CD4-positive, alpha-beta T cell treated with Interleukin-2 at 100 ng/mL for 4 hours (primary cell): ENCODE measurements at places on chromosomes 1 and 21.
A peak's percentile ranks its signal among the peaks of the same experiment; 100 is the strongest.

DNA sequence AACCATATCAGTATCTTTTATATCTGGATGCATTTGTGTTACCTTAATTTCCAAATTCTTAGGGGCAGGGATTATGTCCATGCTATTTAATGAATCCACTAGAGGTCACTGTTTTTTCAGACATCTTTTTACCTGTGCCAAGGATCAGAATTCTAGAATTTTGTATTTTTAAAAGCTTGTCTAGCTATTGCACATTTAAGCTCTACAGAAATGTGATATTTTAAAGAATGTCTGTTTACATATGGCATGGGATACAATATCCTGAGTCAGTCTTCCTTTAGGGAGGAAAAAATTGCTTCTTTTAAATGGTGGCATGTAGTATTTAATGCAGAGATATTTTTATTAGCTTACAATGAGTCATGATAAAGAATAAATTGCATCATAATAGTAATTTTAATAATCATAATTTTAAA is 11.3 kb downstream of the RPAP2 start:
- peak; percentile 56 for DNase-seq

GRCh38 chr1:185014941-185015340 is 30.4 kb upstream of the RNF2 start:
- no peak for DNase-seq

- DNase-seq, result no peak
Measured at GRCh38 chr21:14916676-14917141, 148.1 kb downstream of the NRIP1 start.

DNA sequence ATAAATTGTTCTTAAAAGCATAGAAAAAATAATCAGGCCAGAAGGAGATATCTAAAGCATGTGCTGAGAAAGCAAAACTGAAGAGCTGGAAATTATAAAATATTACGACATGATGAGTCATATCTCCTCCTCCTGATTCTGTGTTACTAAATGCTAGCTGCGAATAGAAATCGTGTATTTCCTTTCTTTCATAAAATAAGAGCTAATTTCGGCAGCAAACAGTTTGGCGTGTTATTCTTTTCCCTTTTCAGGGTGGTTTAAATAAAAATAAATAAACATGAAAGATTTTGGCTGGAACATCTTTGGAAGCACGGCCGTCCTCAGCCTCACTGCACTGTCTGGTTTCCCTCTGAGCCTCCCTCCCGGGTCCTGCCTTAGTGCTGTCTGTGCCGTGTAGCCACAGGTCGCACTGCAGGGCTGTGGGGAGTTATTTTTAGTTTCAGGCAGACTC is 56.0 kb downstream of the ADARB1 start:
- DNase-seq, result no peak

DNA sequence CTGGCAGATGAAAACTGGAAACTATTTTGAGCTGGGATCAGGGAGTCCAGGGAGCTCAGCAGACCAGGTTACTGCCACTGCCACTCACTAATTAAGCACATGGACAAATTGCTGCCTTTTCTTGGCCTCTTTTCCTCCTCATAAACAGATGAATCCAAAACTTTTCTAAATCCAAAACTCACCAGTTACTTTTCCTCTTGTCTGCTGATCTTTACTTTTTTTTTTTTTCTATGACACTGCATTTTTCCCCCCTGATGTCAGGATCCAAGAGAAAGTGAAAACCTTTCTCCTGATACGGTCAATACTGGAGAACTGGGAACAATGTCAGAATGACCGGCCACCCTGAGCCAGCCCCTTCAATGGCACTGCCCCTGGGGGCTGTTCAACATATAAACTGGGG is 405.8 kb downstream of the DUSP10 start:
- no peak for DNase-seq

DNA sequence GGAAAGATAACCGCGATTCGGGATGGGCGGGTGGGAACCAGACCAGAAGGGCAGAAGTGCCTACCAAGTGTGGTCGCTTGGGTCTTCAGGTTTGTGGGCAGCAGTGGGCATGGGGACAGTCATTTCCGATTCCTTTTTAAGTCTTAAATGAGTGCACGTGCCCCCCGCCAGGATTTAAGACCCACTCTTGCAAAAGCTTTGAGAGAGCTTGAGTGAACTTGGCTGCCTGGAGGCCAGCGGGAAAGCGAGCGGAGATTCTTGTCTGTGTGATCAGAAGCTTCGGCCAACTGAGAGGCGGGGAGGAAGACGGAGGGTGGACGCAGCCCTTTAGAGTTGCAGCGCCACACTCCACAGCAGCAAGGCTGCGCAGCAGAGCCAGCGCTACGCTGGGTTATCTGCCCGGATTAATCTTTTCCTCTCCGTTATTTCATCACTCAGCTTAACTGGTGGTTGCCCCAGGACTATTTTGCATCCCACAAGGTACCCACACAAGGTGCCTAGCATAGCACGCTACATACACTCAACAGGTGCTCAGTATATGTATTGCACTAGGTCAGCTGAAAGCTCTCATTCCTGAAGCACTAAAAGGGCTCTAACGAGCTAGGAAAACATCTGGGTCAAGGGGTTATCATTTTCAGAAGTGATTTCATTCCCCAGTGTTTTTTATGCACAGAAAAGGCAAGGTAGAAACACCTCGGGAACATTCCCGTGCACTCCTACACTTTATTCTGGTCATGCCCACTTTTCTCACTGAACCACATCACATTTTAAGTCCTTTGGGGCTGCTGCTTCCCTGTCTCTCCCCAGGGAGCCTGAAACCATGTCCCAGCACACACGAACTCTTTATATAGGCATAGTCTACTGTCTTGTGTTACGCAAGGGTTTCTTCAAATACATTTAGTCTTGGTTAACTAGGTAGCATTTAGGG is 1.5 kb upstream of the BATF3 start:
- no peak for DNase-seq

GRCh38 chr1:23434260-23434775 is 9.8 kb upstream of the TCEA3 start:
- DNase-seq, result no peak

DNA sequence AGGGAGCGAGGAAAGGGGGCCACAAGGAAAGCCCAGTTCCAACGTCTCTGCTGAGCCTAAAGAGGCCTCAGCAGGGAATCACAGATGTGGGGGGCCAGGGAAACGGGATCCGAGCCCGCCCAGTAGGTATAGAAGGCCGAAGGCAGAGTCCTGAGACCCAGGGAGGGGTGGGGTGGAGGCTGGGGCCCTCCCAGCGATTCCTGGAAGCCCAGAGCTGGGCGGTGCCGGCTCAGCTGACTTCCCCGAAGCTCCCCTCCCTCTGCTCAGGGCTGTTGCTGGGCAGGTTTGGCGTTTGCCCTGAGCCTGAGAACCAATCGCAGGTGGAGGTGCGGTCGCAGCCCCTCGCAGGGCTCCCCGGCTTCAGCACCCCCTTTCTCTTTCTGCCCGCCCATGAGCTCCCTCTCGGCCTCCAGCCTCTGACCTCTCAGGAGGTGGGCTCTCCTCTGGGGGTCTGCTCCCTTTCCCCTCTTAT is 12.8 kb downstream of the ADAMTSL4 start:
- DNase-seq, result peak; percentile 92

DNA sequence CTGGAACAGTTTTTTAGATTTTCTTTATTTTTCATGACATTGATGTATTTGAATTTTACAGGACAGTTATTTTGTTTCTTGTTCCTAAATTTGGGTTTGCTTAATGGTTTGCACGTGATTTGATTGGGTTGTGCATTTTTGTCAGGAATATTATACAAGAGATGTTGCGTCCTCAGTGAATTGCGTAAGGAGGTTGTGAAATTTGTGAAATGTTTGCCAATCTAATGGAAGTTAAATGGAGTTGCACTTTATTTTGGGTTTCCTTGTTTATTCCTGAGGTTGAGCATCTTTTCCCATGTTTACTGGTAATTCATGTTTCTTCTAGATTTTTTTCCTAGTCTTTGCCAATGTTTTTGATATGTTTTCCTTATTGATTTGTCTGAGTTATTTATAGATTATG is 19.9 kb downstream of the ZNF648 start:
- no peak for DNase-seq

- no peak for DNase-seq
Measured at GRCh38 chr1:217049721-217050120, 326.5 kb upstream of the ESRRG start.

GRCh38 chr1:27403065-27403726 is 10.8 kb downstream of the GPR3 start:
- DNase-seq, result peak; percentile 31

- DNase-seq, result peak; percentile 60
Measured at GRCh38 chr1:151157067-151157531, 650 bp downstream of the TNFAIP8L2 start.

DNA sequence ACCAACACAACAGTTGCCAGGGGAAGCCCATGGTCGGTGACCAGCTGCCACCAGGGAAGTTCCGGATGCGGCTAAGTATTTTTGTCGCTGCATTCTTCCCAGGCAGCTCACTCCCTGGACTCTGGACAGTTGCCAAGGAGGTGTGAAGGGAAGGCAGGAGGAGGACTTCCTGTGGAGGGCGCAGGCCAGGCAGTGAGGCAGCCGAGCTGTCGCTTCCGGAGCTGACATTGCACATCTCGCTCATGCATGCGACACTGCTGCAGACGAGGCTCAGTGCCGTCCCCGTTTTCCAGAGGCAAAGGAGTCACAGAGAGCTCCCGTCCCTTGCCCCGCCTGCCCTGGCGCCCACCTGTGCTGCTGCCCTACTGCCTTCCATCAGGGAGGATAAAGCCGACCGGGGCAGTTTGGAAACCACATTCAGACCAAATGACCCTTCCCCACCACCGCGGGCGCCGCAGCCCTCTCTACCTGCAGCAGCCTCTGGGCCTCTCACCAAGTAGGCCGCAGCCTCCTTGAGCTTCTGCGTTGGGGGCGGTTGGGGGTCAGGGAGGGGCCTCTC is 81.4 kb downstream of the NENF start:
- peak; percentile 5 for DNase-seq

DNA sequence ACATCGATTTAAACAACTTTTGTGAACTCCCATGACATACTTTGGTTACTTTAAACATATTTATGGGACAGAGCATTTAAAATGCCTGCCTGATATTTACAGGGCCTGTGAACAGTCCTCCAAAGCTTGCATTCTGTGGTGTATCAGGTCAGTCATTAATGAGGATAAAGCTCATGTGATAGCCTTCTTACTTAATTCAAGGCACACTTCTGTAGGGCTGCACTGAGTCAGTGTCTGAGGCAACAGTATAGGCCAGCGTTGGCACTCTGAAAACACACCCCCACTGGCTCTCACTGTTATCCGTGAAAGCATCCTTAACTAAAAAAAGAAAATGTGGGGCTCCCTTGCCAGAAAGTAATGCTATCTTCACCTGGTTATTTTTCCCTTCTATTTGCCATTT is 200.0 kb downstream of the NFIA start:
- no peak for DNase-seq

DNA sequence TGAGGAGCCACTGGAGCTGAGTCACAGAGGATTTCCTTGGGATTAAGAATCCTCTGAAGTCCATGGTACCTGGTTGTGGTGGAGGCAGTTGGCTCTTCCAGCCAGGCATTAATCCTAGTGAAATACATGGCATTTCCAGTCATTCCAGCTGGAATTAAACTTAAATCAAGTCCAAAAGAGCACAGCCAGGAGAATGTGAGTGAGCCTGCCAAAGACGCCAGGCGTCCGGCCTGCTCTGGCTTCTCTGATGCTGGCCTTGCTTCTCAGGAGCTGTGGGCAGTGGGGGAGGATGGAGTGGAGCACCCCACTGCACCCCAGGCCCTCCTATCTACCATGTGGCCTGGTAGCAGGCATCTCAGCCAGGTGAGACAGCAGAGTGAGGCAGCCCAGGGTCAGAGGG is 23.4 kb upstream of the TENT5C start:
- DNase-seq, result no peak

DNA sequence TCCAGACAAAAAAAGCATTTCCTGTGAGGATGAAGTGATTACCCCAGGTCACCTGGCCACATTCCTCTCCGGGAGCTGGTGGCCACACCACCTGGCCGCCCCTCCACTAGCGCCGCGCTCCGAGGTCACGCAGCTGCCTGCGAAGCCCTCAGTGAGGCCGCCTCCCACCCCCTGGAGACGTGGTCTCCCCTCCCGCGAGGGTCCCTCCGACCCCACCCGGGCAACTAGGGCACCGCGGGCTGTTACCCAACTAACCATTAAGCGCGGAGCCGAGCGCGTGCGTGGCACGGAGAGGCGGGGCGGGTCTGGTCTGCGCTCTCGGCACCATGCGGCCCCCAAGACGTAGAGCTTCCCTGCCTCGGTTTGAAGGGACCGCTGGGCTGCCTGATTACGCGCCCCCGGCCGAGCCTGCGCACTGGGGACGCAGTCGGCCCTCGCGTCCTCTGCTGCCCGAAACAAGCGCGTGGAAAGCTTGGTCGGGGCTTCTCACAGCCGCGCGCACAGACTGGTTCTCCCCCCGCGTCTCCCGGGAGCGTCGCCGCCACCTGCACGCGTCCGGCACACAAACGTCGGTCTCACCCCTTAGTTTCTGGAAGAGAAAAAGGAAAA is 106.5 kb downstream of the SLC16A1 start:
- no peak for DNase-seq

DNA sequence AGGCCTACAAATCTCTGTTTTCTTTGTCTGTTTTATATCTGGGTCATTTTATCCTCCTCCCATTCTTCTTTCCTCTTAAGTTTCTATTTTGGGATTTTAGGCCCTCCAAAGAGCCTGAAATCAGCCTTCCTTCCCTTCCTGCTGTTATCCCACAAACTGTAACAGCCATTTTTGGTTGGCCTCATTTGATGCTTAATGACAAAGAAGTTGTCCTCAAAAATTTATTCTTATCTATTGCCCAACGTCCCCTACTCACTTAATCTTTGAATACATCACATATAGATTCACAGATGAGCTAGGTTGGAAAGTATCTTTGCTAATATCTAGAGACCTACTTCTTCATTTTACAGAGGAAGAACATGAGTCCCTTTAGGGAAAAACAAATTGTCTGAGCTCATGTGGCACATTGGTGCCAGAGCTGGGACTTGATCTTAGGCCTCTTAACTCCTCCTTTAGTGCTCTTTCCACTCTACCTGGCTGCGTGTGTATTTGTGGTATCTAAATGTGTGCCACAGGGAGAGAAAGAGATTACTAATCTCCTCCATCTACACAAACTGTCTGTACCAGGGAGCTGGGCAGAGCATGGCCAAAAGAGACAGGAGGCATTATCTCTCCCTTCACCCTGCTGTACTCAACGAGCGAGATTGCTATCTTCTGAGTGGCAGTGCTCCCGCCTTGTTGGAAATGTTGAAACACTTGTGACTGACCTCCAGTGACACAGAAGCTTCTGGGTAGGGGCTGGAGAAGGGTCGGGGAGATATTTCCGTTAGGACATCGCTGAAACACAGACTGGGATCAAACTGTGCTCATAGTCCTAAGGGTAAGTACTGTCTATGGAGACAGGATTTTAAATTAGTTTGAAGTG is 30.1 kb downstream of the RHEX start:
- no peak for DNase-seq
